ENCODE measurements at places on chromosomes 1 and 21. TPM values are rescaled to one million over a fixed set of nuclear protein-coding genes. Genes with fewer than 3 reads are reported as not detected.

The ZNF683 gene
- total RNA-seq = not detected

The ITLN2 gene
- not detected for total RNA-seq

The SLFNL1 gene
- total RNA-seq = 0.11 TPM

The SPOCD1 gene
- total RNA-seq = 0.46 TPM

The APCS gene
- total RNA-seq = not detected

The RIMS3 gene
- 6.9 TPM for total RNA-seq

The IGSF3 gene
- total RNA-seq = 1.4 TPM

The ITGB2 gene
- total RNA-seq = 151 TPM

The TRABD2B gene
- not detected for total RNA-seq

GRCh38 chr1:8096105-8097011 lies 70.2 kb upstream of the ERRFI1 start:
- no peak for DNase-seq

- no peak for DNase-seq
Observed at GRCh38 chr1:39965044-39965443, 10.1 kb downstream of the MFSD2A start.

GRCh38 chr1:235998812-235999211 lies 66.1 kb downstream of the NID1 start:
- peak; percentile 73 for DNase-seq

DNA sequence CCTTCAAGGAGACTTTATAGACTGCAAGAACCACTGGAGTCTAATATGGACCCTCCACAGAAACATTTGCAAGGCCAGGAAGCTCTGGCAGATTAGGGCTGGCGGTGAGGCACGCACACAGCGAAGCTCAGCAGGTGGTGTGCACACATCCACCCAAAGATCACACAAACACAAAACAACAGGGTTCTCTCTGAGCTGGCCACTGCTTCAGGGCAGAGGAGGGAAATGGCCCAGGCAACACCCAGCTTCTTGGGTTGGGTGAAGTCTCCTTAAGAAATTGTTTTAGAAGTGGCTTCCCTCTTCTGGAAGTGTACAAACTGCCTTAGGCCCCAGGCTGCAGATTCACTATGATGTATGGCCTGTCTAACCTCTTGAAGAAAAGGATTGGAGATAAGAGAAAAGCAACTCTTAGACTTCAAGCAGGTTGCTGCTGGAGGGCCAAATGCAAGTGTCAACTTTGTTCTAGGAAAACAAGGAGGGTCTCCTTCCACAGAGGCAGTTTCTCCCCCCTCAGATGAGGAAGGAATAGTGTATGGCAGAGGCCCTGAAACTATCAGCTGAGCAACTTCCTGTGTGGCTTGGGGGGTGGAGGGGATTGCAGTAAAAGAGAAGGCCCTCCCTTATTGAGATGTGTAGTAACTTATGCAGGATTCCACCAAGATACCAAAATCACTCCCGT lies 2.0 kb downstream of the RCSD1 start:
- DNase-seq = no peak

DNA sequence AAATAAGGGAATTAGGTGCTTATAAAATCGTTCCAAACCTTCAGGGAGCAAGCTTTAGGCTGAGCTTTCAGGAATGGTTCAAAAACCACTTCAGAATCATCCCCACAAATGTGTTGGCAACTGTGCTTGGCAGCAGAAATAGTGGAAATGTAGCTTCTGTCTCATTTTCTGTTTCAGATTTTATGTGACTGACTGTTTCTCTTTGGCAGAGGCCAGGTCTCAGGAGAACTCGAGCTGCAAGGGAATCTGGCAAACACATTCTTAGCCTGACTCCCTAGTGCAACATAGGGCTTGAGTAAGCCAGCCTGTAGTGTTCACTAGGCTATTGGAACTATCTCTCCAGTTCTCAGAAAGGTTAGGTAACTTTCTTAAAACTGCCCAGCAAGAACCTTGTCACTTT lies 128.6 kb downstream of the PLA2G4A start:
- DNase-seq = no peak

DNA sequence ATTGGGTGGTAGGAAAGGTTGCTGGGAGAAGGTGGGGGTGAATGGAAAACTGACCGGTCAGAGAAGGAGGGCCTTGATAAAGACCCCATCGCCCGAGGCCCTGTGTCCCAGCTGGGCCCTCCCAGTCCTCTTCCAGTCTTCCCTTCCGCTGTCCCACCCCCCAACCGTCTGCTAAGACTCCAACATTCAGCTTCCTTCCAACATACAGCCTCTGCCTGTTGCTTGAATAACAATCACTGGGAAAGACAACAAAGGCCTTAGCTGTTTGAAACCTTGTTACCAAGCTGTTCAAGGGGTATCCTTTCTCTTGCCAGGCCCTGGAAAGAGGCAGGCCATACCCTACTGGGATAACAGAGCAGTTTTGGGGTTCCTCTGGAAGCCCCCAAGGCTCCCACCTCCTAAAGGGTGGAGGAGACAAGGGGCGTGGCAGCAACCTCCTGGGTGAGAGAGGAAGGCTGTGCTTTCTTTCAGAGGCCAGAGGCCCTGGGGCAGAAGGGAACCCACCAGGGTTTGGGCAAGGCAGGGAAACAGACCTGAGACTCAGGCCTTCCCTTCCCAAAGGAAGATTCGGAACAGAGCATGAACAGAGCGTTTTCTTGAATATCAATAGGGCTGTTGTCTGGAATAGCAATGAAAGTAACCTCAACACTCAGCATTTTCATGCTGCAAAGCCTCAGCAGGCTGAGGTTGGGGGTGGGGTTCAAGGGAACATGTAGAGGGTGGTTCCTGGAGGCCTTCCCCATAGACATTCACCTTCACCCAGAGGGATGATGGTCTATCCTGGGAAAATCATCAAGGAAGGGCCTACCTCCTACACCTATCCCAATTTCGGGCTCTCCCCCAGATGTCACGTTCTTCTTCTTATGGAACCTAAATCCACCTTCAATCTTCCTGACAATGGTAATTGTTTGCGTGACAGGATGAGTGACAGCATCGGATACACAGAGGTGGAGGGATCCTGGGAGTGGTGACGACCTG lies 4.1 kb downstream of the ETNK2 start:
- DNase-seq = no peak

DNA sequence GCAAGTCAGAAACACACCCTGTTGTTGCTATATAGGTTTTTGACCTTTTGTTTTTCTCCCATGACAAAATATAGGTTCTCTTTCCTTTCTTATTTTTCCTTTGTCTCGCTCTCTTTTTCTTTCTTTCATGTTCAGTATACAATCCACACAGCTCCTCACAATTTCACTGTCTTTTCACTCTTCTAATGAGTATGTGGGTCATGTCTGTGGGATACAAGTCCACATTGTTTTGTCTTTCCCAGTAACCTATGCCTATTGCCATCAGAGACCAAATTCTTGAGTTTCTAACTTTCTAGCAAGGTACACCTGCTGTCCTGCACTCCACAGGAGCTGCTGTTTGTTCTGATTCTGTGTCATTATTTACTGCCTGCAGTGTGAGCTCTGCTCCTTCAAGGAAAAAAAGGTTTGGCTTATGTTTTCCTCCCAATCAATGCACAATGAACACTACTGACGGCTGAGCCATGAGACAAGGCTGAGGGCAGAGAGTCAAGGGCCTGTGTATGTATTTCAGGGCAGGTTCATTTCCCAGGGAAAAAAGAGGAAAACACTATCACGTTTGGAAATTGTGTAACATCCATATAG lies 453.8 kb downstream of the NEGR1 start:
- no peak for DNase-seq

DNA sequence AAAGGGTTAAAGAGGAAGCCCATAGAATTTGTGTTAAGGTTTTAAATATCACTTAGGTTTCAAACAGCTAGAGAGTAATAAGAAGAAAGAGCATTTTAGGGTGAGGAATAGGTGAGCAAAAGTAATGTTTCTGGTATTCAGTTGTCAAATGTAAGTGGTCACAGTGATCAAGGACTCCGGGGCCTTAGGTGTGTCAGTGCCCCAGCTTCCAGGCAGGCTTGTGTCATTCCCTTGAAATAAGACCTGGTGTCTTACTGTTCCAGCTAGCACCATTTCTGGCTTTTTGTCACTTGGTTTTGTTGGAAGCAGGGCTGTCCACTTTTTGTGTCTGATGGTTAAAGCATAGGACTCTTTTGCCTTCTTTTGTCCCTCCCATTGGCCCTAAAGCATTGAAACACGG lies 69.6 kb downstream of the DYRK1A start:
- DNase-seq = no peak

GRCh38 chr1:247043406-247043805 lies 35.2 kb downstream of the ZNF670 start:
- no peak for DNase-seq

GRCh38 chr1:209823143-209824041 lies 4.4 kb upstream of the UTP25 start:
- DNase-seq = no peak

DNA sequence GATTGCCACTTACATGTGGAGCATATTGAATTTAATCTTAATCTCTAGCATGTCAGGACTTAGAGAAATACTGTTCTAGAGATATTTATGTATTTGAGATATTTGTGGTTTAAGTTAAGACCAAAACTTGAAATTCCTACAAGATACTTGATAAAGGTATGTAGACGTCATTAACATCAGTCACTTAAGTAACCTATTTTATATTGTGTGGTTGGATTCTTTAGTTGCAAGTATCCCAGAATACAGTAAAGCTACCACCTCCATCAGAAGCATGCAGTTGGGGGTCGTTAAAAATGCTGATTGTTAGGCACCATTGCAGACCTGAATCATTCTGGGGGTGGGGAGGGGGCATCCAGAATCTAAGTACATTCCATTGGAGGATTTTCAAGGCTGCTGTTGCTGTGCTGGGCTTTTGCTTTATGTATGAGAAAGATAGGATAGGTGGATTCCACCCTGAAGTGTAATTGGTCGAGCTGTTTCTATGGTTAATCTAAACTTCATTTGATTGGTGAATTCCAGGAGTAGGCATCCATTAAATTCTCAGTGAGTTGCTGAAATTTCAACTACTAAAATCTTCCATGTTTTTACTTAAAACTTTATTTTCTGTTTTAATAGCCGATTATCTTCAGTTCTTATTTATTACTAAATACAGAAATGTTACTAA lies 4.0 kb downstream of the H3-3A start:
- no peak for DNase-seq

DNA sequence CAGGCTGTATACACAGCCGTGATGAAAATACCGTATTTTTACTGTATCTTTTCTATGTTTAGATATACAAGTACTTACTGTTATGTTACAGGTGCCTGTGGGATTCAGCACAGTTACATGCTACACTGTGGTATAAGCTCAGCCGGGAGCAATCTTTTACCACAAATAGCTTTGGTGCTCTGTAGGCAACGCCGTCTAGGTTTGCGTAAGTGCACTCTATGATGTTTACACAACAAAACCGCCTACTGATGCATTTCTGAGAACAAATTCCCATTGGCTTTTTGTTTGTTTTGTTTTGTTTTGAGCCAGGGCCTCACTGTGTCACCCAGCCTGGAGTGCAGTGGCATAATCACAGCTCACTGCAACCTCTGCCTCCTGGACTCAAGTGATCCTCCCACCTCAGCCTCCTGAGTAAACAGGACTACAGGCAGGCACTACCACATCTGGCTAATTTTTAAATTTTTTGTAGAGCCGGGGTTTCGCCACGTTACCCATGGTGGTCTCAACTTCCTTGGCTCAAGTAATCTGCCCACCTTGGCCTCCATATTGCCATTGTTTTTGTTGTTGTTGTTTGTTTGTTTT lies 81.0 kb downstream of the SCCPDH start:
- no peak for DNase-seq

DNA sequence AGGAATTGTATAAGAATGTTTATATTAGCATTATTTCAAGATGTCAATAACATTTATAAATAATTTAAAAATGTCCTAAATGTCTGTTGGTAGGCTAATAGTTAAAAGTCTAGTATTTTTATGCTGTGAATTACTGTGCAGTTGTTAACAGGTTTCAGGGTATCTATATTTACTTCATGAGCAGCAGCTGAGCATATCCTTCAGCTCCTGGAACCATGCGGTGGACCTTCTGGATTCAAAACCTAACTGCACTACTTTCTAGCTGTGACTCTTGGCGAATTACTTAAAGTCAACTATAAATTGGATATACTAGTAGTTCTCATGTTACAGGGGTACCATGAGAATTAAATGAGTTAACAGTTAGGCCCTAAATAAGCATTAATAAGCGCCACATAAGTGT lies 3.7 kb downstream of the CEP350 start:
- no peak for DNase-seq

- DNase-seq = no peak
Observed at GRCh38 chr1:31866450-31867032, 50.7 kb upstream of the SPOCD1 start.

GRCh38 chr1:198234520-198235251 lies 77.9 kb downstream of the NEK7 start:
- DNase-seq = no peak

DNA sequence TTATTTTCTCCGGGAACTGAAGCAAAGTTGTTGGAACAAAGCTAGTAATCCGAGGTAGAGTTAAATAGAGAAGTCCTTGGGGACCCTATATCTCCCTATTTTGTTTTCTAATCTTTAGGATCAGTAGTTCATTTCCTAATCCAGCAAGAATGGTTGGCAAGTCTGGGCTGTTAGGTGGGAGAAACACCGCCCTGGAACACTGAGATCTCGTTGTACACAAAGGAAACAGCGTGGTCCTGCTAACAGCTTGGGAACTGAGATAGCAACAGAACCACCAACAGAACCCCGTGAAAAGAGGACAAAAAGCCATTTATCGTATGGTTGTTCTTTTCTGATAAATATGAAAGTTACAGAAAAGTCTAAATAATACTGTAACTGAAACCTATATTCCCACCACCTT lies 121.9 kb upstream of the CDC42BPA start:
- DNase-seq = no peak

- no peak for DNase-seq
Observed at GRCh38 chr1:29687601-29688244, 451.4 kb downstream of the PTPRU start.

DNA sequence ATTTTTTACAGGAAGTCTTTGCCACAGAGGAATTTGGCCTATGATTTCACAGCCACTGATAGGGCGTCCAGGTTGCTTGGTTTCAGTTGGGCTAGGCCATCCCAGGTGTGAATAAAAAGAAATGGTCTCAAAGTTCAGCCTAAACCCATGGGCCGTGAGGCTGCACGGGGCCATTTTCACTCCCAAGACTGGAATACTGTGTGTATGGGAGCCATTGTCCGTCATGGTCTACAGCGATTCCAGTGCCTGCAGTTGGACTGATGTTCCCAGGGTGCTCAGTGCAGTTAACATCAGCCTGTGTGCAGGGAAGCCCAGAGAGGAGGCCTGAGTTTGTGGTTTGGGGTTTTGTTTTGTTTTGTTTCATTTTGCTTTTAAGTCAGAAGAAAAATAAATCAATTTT lies 133.2 kb downstream of the ADSS2 start:
- DNase-seq = no peak

GRCh38 chr1:54324251-54325140 lies 81.7 kb downstream of the SSBP3 start:
- DNase-seq = no peak

DNA sequence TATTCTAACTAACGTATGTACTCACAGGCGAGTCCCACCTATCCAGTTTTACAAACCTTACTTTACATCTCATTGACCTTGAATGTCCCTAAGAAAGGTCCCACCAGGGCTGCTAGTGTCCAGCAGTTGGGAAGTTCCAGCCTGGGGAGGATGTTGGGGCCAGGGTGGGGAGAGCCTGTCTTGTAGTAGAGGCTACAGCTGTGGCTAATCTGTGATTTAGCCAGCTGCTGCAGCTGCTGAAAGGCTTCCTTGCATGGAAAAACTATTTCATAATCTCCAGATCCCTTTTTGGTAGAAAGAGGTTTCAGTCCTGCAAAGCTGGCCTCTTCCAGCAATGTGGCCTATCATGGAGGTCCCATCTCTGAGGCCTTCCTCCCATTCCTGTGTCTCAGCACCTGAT lies 23.1 kb downstream of the TNN start:
- DNase-seq = no peak

- DNase-seq = no peak
Observed at GRCh38 chr1:97243973-97244560, 522.5 kb downstream of the PTBP2 start.
